Amniotic stem cell (primary cell): ENCODE measurements at places on chromosomes 1 and 21.

DNA sequence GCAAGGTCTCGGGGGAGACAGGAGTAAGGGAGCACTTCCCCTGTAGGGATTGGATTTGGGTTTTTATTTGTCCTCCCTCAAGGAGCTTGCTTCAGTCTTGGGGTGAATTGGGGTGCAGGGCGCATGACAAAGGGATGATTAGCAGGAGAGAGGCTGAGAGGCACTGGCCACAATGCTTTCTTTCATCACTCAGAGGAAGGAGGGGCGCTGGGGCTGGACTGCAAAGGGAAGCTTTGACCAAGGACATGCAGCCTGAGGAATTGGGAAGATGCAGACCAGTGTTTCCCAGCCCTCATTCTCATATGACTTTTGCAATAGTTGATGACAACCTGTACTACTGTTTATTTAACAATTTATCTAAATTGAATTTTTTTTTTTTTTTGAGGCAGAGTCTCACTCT, 34.1 kb upstream of the PDPN start:
- no peak for DNase-seq

DNA sequence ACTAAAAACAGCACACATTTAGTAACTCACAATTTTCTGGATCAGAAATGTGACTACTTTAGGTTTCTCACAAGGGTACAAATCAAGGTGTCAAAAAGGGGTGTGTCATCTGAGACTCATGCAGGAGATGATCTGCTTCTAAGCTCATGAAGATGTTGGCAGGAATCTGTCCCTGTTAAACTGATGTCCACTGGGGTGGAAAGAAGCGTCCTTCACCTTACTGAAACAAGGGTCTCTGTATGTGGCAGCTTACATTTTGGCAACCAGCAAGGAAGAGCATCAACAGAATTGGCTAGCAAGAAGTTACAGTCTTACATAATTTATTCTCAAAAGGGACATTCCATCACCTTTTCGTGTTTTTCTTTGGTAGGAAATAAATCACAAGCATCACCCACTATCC, 1223.8 kb downstream of the AMY1C start:
- no peak for DNase-seq

GRCh38 chr1:201274616-201275252, 8.6 kb upstream of the PKP1 start:
- DNase-seq = no peak

DNA sequence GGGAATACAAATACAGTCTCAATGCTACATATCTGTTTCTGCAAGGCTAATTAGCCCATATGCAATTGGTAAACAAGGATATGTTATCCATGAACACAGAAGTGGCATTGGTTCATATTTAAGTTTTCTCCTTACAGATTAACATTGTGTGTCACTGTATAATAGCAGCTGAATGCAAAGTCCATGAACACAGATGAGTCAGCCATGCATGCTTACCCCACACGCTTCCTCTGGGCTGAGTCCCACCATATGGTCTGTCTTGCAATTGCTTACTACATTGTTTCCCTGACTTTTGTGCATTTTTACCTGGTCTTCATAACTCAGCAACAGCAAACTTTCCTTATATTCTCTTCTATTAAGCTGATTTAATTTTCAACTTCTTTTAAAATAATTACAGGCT, 41.5 kb upstream of the TSNAX start:
- DNase-seq = no peak

DNA sequence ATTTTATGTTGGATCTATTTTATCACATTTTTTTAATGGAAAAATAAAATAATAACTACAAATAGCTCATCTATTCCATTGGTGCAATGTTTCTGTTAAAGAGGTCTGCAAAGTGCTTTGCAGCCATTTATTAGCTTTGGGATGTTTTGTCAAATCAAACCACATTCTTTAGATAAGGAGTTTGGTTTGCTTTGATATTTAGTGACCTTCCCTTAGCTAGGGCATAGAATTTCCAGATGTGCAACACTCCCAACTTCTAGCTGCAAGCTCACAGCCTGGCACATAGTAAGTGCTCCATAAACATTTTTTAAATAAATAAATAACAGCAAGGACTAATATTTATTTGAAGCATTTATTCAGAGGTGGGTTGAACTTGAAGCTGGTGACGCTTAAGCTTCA, 80.4 kb upstream of the ARHGAP29 start:
- DNase-seq = no peak

GRCh38 chr1:215114154-215114933, 31.8 kb downstream of the KCNK2 start:
- DNase-seq = peak; percentile 62

DNA sequence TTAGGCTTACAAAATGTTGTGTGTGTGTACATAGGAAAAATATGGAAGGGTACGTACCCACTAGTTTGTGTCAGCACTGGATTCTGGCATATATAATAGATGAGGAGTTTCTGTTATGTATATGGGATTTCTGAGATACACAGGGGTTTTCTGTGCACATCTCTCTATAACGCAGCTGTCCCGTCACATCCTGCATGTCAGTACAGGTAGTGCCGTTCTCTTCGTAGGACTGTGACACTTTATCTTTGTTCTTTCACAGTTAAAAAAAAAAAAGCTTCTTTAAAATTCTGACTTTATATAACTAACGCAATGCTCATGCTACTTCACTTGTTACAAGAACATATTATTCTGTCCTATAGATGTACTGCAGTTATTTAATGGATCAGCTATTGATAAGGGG, 42.9 kb downstream of the ADARB1 start:
- no peak for DNase-seq

- DNase-seq = no peak
These were observed 691 bp upstream of the KIFAP3 start for GRCh38 chr1:170075186-170075585.

DNA sequence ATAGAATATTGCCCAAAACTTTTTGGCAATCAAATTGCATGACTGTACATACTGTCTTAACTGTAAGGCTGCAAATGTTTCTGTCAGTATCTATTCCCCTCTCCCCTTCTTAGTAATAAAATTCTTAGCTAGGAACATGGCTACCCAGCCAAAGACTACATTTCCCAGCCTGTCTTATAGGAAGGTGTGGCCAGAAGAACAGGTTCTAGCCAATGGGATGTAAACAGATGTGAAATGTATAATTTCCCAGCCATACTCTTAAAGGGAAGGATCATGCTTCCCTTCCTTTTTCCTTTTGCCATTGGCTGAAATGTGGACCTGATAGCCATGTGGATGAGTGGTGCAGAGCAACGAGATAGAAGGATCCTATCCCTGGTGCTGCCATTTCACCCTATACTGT, 7.0 kb upstream of the HIVEP3 start:
- no peak for DNase-seq

DNA sequence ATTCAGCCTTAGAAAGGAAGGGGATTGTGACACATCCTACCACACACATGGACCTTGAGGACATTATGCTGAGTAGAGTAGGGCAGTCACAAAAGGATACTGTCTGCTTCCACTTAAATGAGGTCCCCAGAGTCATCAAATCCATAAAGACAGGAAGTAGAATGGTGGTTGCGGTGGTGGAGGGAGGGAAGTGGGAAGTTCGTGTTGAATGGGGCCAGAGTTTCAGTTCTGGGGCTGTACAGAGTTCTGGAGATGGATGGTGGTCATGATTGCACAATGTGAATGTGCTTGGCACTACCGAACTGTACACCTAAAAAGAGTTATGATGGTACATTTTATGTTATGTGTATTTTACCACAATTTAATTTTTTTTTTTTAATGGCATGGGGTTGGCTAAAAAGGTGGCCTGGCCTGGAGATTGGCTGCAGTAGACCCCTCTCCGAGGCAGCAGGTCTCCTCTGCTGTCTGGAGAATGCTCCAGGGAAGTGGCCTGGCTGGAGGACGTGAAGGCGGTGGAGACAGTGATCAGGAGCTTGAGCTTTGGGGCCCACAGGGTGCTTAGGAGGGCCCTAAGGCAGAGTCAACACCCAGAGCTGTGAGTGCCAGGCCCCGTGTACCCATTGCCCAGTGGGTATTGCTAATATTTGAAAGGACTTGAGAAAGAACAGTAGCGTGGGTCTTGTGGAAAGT, 30.4 kb downstream of the IFNGR2 start:
- DNase-seq = no peak

GRCh38 chr21:26715878-26716506, 129.2 kb downstream of the ADAMTS1 start:
- peak; percentile 27 for DNase-seq

DNA sequence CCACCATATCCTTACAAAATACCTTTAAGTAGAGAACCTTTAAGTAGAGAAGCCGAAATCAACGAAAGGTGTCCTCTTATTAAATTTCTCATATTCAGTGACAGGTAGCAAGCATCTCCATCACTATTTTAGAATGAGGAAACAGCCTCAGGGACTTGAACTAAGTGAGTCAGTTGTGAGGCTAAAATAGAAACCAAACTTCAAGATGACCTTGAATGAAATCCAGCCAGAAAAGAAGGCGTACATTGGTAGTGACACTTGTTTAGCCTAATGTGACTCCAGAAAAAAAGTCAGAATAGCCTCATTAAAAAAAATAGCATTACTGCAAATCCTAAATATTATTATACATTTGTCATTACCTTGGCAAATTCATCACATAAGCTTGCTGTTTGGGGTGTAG, 20.1 kb downstream of the RGS8 start:
- no peak for DNase-seq

GRCh38 chr1:21724098-21724497, 54.9 kb upstream of the RAP1GAP start:
- no peak for DNase-seq

DNA sequence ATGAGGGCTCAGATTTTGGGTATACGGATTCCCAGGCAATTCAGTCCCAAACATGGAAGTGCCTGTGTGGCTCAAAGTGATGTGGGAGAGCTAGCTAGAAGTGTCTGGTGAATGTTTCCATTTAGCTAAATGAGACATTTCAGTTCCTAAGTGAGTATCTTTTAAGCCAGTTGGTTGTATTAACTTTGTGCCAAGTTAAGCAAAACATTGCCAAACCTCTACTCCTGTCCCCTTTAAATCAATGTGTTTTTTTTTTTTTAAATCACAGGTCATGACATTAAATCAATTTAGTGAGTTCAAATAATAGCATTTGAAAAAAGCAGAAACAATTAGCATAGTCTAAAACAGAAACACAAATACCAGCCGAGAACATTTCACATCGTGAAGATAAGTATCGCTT, 230.1 kb downstream of the ASTN1 start:
- no peak for DNase-seq

- DNase-seq = no peak
These were observed 1.0 kb downstream of the ALDH4A1 start for GRCh38 chr1:18901147-18901951.
